ENCODE measurements at places on chromosomes 1 and 21.

DNA sequence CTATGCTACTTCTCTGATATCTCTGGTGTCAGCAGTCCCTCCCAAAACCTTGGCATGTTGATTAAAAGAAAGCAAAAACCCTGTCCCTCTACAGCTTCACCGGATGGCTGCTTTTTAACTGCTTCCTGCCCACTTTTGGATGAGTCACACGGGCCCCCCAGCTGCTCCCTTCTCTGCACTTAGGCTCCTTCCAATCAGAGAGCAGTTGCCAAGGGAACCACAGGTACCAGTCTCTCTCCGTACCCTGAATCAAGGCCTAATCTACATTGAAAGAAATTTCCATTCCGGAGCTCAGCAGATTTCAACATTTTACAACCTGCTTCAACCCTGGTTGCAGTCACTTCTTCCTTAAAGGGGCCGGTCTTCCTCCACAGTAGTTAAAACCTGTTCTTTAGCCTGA is 70.6 kb upstream of the GJB5 start:
- DNase-seq: no peak

- DNase-seq: no peak
Measured at GRCh38 chr21:27372381-27372780, 405.5 kb upstream of the ADAMTS5 start.

- no peak for DNase-seq
Measured at GRCh38 chr1:198373376-198373775, 167.1 kb downstream of the ATP6V1G3 start.

DNA sequence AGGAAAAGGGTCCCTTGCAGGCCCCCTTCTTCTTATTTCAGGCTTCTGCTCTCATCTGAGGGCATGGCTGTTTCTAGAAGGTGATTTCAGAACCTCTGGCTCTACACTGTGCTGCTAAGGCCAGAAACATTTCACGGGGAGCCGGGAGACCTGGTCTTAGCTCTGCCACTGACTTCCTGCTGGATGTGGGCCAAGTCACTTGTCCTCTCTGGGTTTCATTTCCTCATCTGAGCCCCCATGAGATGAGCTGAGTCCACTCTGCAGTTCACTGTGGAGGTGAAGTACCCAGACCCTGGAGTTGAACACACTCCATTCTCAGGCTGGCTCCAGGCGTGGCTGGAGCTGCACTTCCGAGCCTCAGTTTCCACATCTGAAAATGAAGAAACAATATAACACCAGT is 2.1 kb downstream of the PADI1 start:
- DNase-seq: no peak

GRCh38 chr1:203686091-203686632 is 59.5 kb downstream of the ATP2B4 start:
- DNase-seq: no peak

DNA sequence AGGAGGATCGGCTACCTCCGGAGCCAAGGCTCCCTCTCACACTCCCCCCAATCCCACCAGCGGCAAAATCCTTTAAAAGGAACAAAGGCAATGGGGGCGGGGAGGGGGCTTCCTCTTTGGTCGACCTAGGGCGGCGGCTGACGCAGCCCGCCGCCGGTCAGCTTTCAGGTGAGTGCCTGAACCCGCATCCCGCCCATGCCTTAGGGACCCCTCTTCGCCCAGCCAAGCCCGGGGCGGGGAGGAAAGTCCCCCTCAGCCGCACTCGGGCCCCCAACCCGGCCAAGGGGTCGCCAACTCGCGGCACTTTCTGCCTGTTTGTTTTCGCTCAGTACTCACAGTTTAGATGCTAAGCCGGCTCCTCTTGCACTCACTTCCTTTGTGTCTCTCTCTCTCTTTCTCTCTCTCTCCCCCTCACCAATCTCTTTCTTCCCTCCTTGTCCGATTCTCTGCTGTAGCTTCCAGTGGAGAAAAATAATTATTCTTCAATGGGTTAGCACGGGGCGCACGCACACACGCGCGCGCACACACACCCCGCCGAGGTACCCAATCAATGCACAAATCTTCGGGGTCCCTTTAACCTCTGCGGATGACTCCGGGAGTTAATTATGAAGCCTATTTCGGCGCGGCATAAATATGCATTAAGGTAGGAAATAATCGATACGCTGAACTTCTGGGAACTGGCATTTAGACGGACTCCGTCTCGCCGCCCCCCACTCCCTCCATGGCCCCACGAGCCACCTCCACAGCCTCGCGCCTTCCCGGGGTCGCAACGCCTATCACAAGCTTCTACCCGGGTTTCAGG is at the start of gene BLACAT1:
Gene BLACAT1, minus strand, starts transcription at position 465 of the 802 bp plus-strand sequence.
- DNase-seq: no peak

DNA sequence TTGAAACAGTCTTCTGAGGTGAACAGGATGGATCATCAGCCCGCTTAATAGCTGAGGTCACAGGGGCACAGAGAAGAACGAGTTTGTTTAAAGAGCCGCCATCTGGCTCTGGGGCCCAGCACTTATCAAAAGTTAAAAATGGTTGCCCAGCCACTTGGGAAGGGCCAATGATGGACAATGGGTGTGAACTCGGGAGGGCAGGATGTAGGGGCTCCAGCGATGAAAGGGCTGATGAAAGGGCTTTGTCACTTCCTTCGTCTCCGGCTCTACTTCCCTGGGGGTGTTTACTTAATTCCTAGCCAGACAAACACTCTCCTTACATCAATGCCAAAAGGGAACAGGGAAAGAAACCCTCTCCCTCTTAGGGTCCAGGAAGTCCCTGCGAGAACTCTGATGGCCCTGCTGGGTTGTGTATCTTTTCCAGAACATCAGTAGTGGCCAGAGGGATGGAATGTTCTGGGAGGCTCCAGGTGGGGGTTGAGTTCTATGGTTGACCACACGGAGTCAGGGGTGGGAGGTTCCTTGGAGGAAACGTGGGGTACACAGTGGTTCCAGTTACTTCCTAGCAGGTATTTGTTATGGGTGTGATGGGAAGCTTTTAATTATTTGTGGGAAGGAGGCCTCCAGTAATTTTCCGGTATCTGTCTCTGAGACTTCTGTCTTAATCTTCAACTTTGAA is 9.0 kb upstream of the ABCG1 start:
- no peak for DNase-seq

DNA sequence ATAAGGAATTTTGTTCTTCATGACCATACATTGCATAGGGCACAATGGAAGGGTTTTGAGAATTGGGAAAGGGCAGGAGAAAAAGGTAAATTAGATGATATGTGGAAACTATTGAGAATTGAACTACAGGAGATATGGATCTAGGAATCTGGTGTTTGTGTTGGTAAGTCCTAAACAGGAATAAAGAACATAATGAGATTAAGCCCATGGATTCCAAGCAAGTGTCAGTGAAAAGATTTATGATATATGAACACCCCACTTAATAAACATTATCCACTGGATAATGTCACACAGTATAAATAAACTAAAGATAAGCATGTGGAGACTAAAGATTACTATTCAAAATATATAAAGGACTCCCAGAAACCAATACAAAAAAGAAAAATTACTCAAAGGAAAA is 98.2 kb downstream of the TNFSF18 start:
- no peak for DNase-seq

DNA sequence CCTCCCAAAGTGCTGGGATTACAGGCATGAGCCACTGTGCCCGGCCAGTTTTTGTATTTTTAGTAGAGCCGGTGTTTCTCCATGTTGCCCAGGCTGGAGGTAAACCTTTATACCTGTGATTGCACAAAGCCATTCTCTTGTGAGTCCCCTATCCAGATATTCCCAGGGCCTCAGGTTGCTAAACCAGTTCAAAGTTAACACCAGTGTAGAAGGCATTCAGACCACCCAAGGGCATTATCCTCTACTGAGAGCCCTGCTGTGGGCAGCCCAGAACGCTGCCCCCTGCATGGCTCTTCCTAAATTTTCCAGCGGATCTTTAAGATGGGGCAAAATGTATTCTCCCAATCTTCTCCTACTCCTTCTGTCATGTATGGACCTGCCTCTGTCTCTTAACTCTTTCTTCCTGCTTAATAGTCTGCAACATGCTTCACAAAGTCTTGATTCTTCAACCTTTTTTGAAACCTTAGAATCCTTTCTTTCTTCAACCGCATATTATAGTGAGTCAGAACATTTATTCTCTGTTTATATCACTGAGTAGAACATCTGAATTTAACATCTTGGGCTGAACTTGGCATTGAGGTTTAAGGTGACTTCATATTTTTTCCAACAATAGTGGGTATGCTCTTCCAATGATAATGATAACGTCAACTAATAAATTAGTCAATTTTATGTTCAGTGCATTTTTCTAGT is 36.0 kb downstream of the UBE4B start:
- DNase-seq: no peak

GRCh38 chr1:1889090-1889750 is 1.7 kb downstream of the GNB1 start:
- DNase-seq: no peak

GRCh38 chr1:225670356-225670755 is 17.4 kb upstream of the ENAH start:
- DNase-seq: no peak

GRCh38 chr1:197312163-197312562 is 44.1 kb downstream of the CRB1 start:
- no peak for DNase-seq

DNA sequence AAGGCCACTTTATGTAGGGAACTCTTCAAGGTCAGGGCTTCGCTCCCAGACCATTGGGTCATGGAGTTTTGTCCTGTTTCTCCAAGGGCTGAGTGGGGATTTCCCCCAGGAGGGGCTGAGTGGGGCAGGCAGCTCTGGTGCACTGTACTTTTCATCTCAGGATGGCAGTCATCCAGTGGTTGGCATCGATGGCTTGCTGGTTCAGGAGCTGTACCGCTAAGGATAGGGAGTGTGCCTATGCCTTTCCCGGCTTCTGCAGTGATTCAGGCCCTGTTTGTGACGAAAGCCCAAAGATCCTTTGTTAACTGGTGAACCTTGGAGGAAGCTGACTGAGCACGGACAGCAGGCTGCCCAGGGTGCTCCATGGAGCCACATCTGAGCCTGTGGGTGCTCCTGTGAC is 100.1 kb upstream of the GADD45A start:
- no peak for DNase-seq

DNA sequence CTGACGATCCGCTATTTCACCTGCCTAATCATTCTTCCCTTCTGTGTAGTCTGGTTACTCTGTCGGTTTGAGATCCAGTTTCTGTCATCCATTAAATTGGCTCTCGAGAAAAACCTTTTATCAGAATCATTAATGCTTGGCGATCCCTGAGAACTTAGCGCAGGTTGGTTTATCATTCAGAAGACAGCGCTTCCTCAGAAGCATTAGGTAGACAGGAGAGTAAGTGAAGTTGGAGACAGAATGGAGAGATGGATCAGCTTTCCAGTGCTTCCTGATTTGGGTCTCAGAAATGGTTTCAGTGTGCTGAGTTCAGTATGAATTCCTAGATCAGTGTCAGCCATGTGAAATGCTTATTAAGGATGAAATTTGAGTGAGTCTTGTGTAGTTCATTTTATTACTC is 1.3 kb downstream of the USP1 start:
- DNase-seq: no peak

GRCh38 chr1:45221716-45222115 is 15.3 kb upstream of the ZSWIM5 start:
- peak; percentile 37 for DNase-seq

- DNase-seq: no peak
Measured at GRCh38 chr1:156711011-156711817, 5.8 kb upstream of the CRABP2 start.

GRCh38 chr21:46207920-46208591 is 20.5 kb downstream of the LSS start:
- no peak for DNase-seq

DNA sequence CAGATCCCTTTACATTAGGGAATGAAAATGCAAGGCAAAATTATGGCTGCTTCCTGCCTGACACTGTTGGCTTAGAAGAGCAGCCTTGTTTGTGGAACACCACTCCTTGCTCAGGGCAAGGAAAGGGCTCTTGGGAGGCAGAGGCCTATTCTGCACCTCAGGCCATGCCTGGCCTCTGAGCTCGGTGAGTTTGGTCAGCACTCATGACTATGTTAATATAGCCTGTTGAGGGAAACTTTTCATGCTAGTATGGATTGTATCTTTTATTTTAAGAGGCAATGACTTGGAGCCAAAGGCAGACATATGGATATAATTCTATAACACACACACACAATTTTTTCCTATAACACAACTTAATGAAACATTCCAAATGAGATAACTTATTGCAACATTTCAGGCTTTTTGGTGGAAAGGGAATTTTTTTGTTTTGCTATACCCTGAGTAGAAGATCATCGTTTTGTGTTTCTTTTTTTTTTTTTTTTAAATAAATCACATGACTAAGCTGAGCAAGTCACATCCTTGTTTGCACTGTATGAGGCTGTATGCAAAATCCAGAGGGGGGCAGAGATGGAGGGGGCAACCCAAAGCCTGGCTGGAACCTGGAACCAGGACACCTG is 5.6 kb upstream of the YRDC start:
- DNase-seq: no peak

DNA sequence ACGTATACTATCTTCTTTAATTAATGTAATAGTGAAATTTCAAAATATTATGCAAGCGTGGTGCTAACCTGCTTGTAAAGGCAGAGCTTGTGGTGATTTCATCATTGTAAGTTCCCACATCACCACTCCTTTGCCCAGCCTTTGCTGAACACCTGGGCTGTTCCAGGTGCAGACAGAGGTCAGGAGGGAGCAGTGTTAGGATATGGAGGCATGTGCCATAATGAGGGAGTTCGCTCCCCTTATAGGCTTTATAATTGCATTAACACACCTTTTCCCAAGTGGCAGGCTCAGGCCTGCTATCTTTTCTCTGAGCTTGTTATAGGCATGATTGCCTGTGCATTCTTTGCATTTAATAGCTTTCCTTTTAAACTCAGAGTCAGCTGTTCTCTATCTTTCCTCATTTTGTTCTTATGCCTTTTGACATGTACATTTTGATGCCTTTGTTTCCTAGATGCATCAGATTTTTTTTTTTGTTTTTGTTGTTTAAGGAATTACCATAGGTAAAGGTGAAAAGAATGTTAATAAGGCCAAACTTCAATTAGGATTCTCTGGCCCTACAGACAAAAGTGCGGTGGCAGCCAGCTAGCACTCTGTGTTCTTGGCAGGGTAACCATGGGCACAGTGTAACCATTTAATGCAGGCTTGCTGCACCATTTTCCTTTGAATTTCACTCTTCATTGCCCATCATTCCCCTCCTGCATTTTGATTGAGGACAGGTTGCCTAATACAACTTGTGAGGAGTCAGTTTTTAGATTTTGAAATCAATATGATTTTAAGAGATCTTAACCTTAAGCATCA is 12.6 kb downstream of the NPL start:
- DNase-seq: no peak

DNA sequence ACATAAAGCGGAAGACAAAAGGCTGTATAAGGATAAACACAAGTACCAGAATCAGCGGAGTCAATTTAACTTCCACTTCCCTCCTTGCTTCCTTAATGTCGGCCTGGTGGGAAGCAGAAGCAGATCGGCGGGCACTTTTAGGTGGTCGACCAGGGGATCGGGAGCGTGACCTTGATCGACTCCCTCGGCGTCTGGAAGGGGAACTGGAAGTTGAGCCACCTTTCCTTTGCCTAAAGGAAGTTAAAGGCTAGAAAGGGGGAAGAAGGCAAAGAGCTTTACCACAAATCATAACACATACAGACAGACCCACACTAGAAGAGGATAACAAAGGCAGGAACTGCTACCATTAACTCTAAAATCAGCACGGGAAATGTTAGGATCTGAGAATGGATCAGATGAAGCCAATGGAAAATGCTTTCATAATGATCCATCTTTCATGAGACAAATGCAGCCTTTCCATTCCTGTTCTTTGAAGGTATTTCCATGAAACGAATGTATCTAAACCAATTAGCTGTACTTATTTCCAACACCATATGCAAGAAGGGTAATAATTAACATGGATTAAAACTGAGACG is 5.7 kb downstream of the LBR start:
- no peak for DNase-seq

All from hepatic stellate cell (primary cell).